Esophagus squamous epithelium (tissue), 5 donors: ENCODE measurements at places on chromosomes 6 and 20. TPM values are rescaled to one million over a fixed set of nuclear protein-coding genes. Genes with fewer than 3 reads are reported as not detected.

- no peak for DNase-seq
These were observed 67.0 kb downstream of the TMEM200A start for GRCh38 chr6:130432838-130433237.

- DNase-seq = no peak
These were observed 259.8 kb downstream of the CD109 start for GRCh38 chr6:73955800-73956199.

- no peak for DNase-seq
These were observed 742 bp downstream of the TBCC start for GRCh38 chr6:42745083-42745639.

GRCh38 chr6:13425943-13426931, 61.2 kb downstream of the GFOD1 start:
- no peak for DNase-seq

- DNase-seq = no peak
These were observed 170.5 kb downstream of the FRK start for GRCh38 chr6:115890238-115890637.

The PPIL4 gene
- total RNA-seq = 17.3 TPM

The KIF13A gene
- 34.5 TPM for total RNA-seq
